ENCODE measurements at places on chromosomes 6 and 20. TPM values are rescaled to one million over a fixed set of nuclear protein-coding genes. Genes with fewer than 3 reads are reported as not detected.

SIRPB1 gene
- 3.1 TPM for total RNA-seq

DNA sequence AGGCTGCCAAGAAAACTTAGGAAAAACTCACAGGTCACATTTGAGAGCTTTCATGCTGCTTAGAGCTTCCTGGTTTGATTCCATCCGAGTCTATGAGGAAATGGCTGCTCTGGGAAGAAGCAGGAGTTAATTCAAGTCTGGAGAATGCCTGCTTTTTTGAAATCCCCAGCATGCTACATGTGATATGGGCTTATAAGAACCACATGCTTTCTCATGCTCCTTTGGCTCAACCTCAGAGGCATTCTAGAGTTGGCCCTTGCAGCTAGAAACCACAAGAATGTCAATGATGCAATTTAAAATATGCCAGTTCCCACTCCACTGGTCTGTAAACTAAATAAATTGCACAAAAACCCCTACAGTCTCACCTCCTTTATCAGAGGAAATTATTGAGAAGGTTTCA is 142.9 kb upstream of the OLIG3 start:
- peaks cover 3% of the 10 kb centered on the region for H3K27me3 ChIP-seq
- no peak overlapping the region for H3K27ac ChIP-seq
- no peaks in the 10 kb centered on the region for H3K4me1 ChIP-seq
- H3K36me3 ChIP-seq = no peaks in the 10 kb centered on the region

GRCh38 chr6:113291751-113292445 is 565.2 kb upstream of the MARCKS start:
- DNase-seq = no peak
- no peaks in the 10 kb centered on the region for H3K4me1 ChIP-seq
- no peak overlapping the region for H3K4me3 ChIP-seq
- no peak overlapping the region for H3K27ac ChIP-seq
- H3K36me3 ChIP-seq = no peaks in the 10 kb centered on the region

DNA sequence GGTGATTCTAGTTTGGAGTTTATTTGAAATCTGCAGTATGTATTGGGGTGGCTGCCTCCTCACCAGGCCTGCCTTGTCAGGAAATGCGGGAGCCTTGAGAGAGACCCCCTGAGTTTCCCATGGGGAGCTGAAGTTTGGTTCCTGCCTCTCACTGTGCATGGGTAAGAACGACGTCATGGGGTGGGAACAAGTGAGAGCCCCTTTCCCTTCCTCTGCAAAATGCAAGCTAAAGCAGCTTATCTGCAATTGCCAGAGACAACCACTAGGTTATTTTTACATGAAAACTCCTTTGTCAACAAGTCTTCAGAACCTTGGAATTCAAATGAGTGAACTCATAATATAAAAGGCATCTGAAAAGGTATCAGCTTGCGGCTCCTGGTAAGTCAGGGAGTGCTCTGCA is 58.4 kb downstream of the TMEM170B start:
- H3K27me3 ChIP-seq = peaks cover 10% of the 10 kb centered on the region
- no peak for DNase-seq
- no peaks in the 10 kb centered on the region for H3K4me1 ChIP-seq
- no peaks in the 10 kb centered on the region for H3K36me3 ChIP-seq
- H3K4me3 ChIP-seq = no peak overlapping the region

- H3K27me3 ChIP-seq = no peaks in the 10 kb centered on the region
- H3K4me1 ChIP-seq = no peaks in the 10 kb centered on the region
- no peak for DNase-seq
- H3K36me3 ChIP-seq = no peaks in the 10 kb centered on the region
- H3K27ac ChIP-seq = no peak overlapping the region
Observed at GRCh38 chr6:79640146-79641111, 9.3 kb downstream of the SH3BGRL2 start.

DNA sequence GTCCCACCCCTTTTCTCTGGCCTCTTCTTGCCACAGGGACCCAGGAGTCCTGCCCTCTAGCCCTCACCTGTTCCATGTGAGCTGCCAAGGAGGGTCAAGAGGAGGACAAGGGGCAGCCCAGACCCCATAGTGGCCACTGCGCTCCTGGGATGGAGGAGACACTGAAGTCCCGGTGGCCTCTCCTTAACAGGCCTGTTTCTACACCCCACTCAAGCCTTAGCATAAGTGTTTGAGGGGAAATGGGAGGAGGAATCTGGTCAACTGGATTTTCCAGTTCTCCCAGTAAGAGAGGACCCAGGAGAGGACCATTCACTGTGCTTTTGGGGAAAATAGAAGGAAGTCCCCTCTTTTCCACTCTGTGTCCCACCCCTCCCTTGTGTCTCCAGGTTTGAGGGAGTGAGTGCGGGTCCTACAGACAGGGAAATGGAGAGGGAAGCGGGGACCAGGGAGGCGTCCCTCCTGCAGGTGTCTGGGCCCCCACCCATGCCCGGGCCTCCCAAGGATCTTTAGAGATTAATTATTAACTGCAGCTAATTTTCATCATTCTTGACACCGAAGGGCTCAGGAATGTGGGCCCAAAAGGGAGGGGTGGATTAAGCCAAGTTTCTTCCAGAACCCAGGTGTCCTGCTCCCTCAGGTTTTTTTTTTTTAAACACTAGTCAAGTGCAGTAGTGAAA is at the start of gene SFTA2:
TSS of gene SFTA2 (minus strand) at position 202 of the 677 bp plus-strand sequence. CDS start at position 128, 74 bp downstream.
- H3K27me3 ChIP-seq = peaks cover 8% of the 10 kb centered on the region
- H3K27ac ChIP-seq = no peak within 1 kb of the TSS
- H3K4me1 ChIP-seq = no peaks in the 10 kb centered on the region
- H3K4me3 ChIP-seq = no peak within 1 kb of the TSS
- DNase-seq = no peak

- DNase-seq = no peak
- H3K36me3 ChIP-seq = peaks cover 16% of the 10 kb centered on the region
- no peak overlapping the region for H3K27ac ChIP-seq
- H3K4me3 ChIP-seq = no peak overlapping the region
- H3K27me3 ChIP-seq = no peaks in the 10 kb centered on the region
Observed at GRCh38 chr6:53104916-53105315, 39.7 kb downstream of the FBXO9 start.

GRCh38 chr6:161622779-161623178 is 348.9 kb upstream of the AGPAT4 start:
- no peak overlapping the region for H3K27ac ChIP-seq
- no peaks in the 10 kb centered on the region for H3K27me3 ChIP-seq
- no peaks in the 10 kb centered on the region for H3K4me1 ChIP-seq
- DNase-seq = no peak
- no peak overlapping the region for H3K4me3 ChIP-seq

WFDC10B gene
- not detected for total RNA-seq

- H3K36me3 ChIP-seq = no peaks in the 10 kb centered on the region
- DNase-seq = no peak
Observed at GRCh38 chr6:96947055-96947454, 22.5 kb downstream of the KLHL32 start.

GRCh38 chr6:29559524-29560287 is at the start of gene UBD:
Gene UBD (minus strand): TSS chr6:29559732. CDS start chr6:29559701, 31 bp downstream.
- H3K36me3 ChIP-seq = no peaks in the 10 kb centered on the region
- no peak for DNase-seq
- no peaks in the 10 kb centered on the region for H3K4me1 ChIP-seq
- peaks cover 12% of the 10 kb centered on the region for H3K27me3 ChIP-seq

DNA sequence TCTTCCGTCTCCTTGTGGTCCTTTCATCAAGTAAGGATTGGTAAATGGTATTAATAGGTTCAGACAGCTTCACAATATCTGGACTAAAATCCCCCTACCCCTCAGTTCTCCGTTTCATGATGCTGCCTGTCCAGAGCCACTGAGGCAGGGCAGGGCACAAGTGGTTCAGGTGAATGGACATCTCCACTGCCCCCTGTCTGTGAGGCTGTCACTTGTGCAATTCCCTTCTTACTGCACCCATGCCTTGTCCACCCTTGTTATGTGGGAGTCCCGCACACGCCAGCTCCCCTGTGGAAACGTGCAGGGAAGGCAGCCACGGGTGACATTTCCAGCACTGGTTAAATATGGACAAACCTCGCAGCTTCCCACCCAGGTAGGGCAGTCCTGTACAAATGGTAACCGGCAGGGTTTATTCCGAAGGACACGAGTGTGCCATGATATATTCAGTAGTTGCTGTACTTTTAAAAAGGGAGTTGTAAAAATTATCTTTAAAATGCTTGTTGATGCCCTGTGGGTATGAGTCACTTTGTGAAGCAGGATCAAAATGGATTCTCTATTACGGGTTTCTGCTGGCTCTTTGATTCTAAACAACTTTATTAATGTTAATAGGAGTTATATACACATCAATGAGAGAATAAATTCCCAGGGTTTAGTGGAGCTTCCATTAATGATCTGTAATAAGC is 73.5 kb downstream of the FYN start:
- H3K27me3 ChIP-seq = no peaks in the 10 kb centered on the region
- DNase-seq = no peak
- H3K4me1 ChIP-seq = peaks cover 41% of the 10 kb centered on the region
- H3K27ac ChIP-seq = no peak overlapping the region
- H3K4me3 ChIP-seq = no peak overlapping the region

Data from T-cell (primary cell).